Left renal cortex interstitium (tissue), 4 donors: ENCODE measurements at places on chromosomes 7 and 10.

DNA sequence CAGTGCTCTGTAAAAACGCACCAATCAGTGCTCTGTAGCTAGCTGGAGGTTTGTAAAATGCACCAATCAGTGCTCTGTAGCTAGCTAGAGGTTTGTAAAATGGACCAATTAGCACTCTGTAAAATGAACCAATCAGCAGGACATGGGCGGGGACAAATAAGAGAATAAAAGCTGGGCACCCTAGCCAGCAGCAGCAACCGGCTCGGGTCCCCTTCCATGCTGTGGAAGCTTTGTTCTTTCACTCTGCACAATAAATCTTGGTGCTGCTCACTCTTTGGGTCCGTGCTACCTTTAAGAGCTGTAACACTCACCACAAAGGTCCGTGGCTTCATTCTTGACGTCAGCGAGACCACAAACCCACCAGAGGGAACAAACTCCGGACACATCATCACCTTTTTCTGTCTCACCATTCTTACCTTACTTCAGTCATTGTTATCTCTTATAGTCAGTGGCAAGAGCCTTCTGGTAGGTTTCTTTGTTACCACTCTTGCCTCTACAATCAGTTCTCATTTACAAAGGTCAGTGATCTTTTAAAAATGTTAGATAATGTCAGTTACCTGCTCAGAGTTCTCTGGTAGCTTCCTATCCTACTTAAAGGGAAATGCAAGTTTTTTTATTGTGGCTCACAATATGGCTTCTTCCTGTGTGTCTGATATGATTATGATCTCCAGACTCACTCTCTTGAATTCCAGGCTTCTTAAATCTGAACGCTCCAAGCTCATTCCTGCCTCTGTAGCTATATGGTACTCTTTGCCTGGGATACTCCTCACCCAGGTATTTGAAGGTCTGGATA, 4.5 kb downstream of the STAM start:
- DNase-seq, result no peak

GRCh38 chr10:100391163-100392002, 44.4 kb downstream of the SCD start:
- DNase-seq, result no peak

DNA sequence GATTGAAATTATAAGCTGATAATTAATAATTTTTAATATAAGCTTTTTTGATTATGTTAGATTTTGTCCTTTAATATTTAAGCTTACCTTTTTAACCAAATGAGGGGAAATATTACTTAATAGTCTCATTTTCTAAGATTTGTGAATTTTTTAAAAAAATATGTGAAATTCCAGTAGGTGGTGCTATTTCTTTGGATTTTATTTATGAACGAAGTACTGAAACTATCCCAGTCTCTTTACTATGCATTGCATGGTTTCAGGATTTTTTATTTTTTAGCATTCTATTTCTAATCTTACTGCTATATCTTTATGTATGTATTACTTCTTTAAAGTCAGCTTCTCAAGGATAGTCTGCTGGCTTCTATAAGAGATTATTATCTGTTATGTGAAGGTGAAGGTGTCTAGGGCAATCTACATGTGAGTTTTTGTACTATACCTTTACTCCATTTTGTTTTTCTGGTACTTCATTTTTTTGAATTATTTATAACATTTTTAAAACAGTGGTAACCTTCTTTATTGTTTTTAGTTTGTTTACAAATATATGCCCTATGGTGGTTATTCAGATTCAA, 78.3 kb downstream of the ATRNL1 start:
- no peak for DNase-seq

- no peak for DNase-seq
Observed at GRCh38 chr7:19930051-19930450, 156.6 kb upstream of the TMEM196 start.

GRCh38 chr7:79063019-79063698, 390.3 kb downstream of the MAGI2 start:
- no peak for DNase-seq

GRCh38 chr10:112258407-112258806, 24.8 kb upstream of the TECTB start:
- DNase-seq, result no peak

DNA sequence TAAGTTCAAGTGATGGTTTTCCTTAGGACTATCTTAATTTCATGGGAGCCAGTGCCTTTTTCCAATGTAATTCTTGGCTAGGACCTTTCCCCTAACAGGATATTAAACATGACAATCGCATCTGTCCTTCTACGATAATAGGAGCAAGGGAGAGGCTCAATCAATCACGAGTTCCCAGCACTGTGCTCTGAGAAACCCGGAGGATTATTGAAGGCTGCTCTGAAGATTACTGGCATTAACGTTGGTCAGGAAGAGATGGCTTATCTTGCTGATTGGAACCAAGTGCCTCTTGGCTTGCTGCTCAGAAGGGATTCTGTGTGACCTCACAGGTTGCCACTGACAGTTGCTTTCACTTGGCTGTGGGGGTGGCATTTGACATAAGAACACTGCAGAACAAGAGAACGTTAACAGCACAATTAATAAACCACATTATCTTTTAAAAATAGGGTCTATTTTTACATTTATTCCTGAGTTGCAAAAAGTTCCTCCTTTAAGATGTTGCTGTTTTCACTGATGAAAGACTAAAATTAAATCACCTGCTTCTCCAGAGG, 252.1 kb upstream of the TAC1 start:
- no peak for DNase-seq

- no peak for DNase-seq
Observed at GRCh38 chr10:131831561-131831960, 69.2 kb upstream of the PPP2R2D start.

GRCh38 chr10:79128241-79128922, 59.6 kb downstream of the ZMIZ1 start:
- DNase-seq, result no peak

- DNase-seq, result no peak
Observed at GRCh38 chr7:136210079-136210478, 232.9 kb upstream of the MTPN start.

DNA sequence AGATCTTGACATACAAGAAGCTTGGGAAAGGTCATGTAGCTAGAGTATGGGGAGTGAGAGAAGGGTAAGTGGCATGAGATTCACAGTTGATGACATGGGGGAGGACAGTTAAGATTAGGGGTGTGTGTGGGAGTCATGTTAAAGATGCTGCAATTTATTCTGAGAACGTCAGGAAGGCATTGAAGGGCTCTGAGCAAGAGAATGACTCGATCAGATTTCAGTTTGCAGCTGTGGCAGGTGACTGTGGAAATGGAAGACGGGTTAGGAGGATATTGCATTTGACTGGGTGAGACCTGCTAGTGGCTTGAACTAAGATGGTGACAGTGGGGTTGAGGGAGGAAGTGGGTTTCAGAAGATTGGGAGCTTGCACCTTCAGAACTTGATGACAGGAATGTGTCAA, 5.6 kb downstream of the CDC123 start:
- no peak for DNase-seq

- no peak for DNase-seq
Observed at GRCh38 chr7:90155206-90155605, 937 bp downstream of the STEAP1 start.

DNA sequence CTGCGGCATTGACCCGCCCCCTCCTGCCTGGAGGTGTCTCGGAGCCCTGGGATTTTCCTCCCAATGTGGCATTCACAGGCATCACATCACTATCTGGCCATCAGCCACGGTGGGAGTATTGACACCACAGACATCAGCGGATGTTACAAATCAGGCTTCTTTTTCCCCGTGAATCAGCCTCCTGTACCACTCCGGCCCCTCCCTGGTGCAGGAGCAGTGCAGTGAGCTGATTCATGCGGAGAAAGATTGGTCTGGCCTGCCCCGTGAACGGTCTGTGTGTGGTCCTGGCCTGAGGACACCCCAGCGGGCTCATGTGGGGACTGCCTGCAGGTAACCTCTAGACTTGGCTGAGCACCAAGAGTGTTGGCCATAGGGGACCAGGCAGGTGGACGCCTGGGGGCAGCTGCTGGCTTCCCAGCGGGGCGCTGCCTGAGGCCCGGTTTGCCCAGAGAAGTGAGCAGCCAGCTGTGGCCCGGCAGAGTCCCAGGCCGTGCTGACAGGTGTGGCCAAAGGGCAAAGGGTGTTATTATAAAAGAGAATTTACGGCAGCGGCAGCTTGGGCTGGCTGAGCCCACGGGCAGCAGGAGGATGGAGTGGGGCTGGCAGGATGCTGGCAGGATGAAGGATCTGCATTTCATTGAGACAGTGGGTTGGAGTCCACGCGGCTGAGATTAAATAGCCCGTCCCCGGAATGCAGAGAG, 32.1 kb upstream of the GNA12 start:
- DNase-seq, result no peak

DNA sequence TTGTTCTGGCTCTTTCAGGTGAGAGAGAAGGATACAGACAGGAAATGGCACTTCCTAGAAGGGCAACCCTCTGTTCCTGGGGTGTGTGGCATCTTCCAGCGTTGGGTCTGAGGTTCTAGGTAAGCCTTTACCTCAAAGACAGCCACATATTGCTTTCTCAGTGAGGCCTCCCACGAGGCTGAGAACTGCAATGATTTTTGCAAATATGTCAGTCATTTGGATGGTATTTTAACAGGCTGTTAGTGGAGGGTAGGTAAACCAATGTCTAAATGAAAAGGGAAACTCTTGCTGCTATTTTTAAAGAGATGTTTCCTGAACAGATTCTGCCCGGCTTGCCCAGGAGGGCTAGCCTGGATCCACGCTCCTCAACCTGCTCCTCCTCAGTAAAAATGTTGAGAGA, 240.3 kb upstream of the KLF6 start:
- DNase-seq, result no peak

- no peak for DNase-seq
Observed at GRCh38 chr10:131344747-131345146, 33.2 kb upstream of the TCERG1L start.

DNA sequence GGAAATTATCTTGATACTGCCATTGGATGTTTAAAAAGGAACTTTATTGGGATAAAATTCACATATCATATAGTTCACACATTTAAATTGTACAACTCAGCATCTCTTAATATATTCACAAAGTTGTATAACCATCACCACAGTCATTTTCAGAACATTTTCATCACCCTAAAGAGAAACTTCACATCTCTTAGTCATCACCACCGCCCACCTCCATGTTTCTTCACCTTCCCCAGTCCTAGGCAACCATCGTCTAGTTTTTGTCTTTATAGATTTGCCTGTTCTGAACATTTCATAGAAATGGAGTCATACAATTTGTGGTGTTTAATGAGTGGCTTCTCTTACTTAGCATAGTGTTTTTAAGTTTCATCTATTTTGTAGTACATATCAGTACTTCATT, 96.6 kb downstream of the ANKRD30A start:
- no peak for DNase-seq

DNA sequence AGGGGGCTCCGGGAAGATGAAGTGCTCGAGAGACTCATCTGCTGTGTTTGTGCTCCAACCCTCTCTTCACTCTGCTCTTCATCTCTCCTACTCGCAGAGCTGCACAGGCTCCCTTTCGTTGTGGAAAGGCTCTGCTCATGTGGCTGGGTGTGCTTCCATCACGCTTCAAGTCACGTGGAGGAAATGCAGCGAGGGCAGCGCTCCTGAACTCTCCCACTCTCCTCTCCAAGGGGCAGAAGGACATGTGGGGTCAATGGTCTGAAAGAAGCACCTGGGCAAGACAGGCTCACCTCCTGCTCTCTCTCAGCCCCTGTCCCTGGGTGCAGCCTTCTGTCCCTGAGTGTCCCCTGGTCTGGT, 72.6 kb downstream of the USP6NL start:
- no peak for DNase-seq

DNA sequence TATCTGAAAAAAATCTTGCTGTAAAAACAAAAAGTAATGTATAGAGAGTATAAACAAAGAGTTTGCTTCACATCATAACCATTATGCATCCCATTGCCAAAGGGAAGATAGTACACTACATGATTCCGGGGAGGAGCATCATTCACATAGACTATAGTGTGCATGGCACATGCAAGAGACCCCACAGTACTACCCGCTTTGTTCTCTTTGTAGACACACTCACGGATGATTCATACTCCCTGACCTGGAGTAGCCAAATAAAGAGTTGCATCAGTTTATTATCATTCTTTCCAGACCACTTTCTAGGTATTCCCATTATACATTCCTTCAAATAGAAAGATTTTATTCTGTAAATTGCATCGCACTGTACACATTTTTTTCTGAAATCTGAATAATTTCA, 356.9 kb downstream of the PCDH15 start:
- no peak for DNase-seq

DNA sequence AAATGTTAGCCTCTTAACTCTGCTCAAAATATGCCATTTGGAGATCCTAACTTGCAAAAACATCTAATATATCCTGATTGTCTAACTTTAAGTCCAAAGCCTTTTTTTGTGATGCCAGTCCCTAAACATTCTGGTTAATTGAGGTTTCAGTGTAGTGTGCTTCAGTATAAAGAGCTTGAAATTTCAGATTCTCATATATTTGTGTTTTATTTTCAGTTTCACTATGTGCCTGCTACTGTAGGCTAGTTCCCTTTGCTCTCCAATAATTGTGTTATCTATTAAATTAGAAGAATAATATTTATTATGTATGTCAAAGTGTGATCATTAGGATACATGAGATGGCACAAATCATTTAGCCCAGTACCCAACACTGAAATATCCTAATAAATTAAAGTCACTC, 1361.2 kb downstream of the XPNPEP1 start:
- DNase-seq, result no peak

GRCh38 chr10:18649364-18649959, 1.9 kb downstream of the NSUN6 start:
- DNase-seq, result no peak

DNA sequence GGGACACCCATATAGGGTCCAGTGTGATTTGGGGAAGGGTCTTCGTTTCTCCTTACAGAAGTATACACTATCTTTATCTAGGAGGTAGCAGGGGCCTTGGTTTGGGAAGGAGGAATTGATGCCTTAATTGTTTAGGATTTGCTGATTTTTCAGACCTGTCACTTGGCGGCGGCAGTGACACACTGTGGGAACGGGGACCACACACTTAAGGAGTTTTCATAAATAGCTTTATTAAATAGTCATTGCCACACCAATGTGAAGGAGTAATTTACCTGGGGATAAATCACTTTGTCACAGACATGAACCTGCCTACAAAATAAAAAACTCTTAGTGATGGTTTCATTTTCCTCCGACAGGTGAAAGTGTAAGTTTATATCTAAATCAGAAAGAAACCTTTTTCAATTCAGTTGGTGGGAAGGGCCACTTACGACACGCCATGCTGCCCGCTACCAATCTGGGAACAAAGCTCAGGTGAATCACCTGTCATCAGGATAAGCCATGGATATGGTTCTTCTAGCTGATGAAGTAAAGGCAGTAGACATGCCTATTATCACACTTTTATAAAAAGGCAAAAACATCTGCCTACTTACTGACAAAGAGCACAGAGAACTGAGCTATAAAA, 12.3 kb upstream of the ENO4 start:
- no peak for DNase-seq

DNA sequence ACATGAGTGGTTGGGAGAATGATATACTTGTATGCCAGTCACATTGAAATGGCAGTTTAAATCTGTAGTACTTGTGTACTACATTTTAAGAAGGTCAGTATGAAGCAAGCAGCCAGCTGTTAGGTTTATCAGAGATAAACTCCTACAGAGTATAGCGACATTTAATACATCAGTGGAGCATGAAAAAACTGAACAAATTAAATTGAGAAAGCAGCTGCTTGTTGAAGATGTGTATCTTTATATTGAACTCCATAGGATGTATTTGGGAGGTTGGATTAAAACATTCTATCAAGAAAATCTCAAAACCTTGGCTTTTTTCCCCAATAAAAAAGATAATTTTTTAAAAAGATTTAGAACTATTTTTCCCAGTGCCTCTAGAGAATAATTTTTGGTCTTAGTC, 47.8 kb downstream of the PHF14 start:
- no peak for DNase-seq

GRCh38 chr10:120508393-120508792, 51.4 kb downstream of the PLPP4 start:
- no peak for DNase-seq

GRCh38 chr7:105315357-105315756, 73.4 kb downstream of the SRPK2 start:
- DNase-seq, result no peak
